ENCODE measurements at places on chromosomes 3 and 15.

DNA sequence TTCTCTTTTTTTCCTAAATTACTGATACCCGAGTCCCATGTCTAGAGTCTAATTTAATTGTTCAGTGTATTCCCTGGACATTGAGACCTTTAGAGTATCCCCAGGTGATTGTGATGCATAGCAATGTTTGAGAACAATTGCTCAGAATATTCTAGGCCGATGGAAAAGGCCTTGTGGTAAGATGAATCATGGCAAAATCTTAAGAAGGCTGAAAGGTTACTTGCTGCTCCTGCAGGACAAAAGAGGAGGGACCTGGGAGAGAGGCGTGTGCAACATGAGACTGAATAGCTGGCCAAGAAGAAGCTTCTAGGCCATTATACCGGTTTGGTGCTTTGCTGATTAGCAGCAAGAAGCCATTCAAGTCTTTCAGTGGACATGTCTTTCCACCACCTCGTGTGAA, 256.6 kb downstream of the ROBO2 start:
- no peak for DNase-seq

GRCh38 chr3:46187876-46188275, 20.2 kb downstream of the CCR1 start:
- no peak for DNase-seq

DNA sequence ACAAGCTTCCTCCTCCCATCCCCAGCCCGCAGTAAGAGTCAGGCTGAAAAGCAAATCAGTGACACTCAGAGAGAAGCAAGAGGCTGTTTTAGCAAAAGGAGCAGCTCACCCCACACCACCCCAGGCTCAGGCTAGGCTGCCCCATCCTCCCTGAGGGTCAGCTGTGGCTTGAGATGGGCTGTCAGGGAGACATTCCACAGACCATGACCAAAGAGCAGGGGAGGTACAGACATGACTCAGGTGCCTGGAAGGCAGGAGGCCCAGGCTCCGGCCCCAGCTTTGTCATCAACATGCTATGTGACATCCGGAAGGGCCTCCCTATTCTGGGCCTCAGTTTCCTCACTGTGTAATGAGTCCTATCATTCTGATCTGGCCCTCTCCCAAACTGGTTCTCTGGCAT, 24.7 kb downstream of the HCN4 start:
- no peak for DNase-seq

DNA sequence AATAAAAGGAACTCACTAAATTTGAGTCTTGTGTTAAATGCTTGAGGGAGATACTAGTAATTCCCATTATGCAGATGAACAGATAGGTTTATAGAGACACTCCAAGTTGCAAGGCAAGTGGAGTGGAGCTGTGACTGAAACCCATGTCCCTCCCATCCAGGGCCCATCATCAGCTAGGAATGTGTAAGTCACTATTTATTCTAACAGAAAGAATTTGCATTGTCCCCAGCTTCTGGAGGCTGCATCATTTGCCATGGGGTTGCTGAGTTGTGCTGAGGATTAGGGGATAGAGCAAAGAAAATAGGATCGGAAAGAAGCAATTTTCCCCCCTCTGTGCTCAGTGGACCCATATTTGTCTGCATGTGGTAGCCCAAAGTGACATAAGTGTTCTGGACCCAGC, 197.4 kb upstream of the RGMA start:
- no peak for DNase-seq

Measured in NCI-H1436 (cell line).